ENCODE measurements at places on chromosomes 16 and 17. TPM values are rescaled to one million over a fixed set of nuclear protein-coding genes. Genes with fewer than 3 reads are reported as not detected.

Gene CCL7
- total RNA-seq: not detected

- no peak for DNase-seq
These were observed 5.1 kb upstream of the SUZ12 start for GRCh38 chr17:31931756-31932155.

Gene CNGB1
- total RNA-seq: not detected

Gene GAS2L2
- total RNA-seq: 1.2 TPM

Gene EVPL
- not detected for total RNA-seq

DNA sequence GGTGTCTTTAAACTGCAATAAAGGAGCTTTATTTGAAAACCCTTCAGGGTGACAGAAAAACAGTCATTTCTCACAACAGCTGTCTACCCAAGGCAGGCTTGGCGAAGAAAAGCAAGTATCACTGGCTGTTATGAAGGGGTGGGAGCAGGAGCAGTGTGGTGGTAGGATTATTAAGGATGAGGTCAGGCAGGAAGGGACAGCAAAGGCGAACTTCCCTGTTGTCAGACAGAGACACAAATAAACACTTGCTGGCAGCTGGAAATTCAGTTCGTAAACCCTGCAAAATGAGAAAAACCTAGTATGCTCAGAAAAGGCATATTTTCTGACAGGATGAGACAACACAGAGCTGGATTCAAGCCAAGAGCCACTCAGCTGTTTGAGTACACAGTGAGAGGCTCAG, 416.3 kb upstream of the CDH5 start:
- no peak for DNase-seq

GRCh38 chr16:54107583-54108202, 178.9 kb downstream of the IRX3 start:
- no peak for DNase-seq

Gene KRTAP3-2
- total RNA-seq: not detected

Gene FOXC2
- total RNA-seq: 9.3 TPM

Gene KRTAP4-4
- total RNA-seq: not detected

DNA sequence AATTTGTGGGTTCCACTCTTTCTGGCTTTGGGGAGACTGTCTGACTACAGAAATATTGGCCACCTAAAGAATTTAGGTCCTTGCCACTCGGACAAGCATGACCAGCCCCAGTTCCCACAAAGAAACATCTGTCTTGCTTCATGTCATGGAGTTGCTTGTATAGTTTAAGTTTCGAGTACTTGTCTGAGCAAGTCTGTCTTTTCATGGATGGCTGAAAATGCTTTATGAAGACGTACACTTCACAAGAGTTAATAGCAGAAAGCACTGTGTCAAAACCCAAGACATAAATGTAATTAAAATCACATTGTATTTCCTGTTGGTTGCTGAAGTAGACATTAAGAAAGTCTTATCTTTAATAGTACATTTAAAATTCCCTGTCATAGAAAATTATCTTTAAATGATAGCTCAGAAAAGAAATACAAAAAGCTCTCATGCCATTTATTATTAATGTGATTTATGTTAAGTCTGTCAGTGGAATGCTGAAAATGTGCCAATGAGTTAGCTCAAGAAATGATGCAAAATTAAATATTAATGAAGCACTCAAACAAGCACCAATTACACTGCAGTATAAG, 29.8 kb upstream of the XYLT2 start:
- no peak for DNase-seq

DNA sequence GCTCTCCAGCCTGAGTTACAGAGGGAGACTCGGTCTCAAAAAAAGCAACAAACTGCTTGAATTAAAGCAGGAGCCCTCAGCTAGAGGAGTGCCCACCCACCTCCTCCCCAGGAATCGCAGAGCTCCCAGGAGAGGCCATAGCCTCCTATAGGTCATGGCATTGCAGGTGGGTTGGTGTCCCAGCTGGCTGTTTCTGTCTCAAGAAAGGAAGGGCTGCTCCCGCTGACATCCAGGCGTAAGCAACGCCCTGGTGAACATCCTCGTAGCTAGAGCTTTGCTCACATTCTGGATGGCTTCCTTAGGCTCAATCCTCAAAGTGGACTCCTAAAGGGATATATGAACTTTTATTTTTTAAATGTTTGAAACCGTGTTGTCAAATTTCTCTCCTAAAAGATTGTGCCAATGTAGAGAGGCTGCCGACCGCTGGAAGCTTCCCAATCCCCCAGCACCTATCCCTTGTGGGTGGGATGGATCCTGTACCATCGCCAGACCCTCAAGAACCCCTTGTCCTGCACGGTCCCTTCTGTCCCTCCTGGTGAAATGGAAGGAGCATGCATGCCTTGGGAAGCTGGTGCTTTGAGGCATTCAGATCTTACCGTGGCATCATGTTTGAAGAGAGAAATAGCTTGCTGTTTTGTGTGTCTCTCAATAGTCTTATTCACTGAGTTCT, 5.9 kb downstream of the NLRC5 start:
- DNase-seq: no peak

GRCh38 chr17:76987486-76988093, 119.4 kb downstream of the MGAT5B start:
- DNase-seq: no peak

DNA sequence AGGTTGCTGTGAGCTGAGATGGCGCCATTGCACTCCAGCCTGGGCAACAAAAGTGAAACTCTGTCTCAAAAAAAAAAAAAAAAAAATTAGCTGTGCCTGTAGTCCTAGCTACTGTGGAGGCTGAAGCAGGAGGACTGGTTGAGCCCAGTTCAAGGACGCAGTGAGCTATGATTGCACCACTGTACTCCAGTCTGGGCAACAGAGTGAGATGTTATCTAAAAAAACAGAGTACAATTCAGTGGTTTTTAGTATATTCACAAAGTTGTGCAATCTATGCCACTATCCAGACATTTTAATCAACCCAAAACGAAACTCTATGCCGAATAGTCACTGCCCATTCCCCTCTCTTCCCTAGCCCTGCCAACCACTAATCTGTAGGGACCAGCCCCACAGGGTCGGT, 25.1 kb downstream of the C16orf54 start:
- no peak for DNase-seq

DNA sequence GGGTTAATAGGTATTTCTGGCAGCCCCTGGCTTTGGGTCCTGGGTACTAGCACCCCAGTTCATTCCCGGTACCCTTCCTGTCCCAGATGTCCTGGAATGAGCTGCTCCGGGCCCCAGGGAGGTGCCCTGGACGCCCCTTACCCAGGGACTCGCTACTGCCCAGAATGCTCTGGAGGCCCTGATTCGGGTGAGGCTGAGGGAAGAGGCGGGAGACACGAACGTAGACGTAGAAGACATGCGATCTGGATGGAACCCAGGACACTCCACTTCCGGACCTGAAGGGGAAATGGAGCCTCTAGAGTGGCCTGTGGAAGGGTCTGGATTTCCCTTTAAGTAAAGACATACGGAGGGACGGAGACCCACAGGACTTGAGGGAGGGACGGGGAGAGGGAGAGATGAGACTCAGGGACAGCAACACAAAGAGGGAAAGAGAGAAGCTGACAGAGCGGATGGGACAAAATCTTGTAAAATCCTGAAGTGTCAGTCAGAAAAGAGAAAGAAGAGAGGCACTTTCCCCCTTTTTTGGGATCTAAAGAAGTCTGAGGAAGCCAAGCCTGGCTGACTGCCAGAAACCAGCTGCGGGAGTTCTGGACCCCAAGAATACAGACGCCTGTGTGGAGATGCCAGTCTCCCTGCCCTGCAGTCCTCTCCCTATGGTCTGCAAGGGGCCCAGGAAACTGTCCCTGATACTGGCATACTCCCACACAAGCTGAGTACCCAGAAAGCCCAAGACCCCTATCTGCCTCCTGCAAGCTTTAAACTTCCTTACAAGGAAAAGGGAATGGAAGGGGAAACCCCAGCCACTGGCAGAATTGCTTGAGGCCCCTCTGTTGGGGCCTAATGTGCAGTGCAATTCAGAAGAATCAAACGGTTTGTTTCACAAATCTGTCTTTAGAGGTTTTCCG, 1.0 kb upstream of the HOXB13 start:
- DNase-seq: no peak

DNA sequence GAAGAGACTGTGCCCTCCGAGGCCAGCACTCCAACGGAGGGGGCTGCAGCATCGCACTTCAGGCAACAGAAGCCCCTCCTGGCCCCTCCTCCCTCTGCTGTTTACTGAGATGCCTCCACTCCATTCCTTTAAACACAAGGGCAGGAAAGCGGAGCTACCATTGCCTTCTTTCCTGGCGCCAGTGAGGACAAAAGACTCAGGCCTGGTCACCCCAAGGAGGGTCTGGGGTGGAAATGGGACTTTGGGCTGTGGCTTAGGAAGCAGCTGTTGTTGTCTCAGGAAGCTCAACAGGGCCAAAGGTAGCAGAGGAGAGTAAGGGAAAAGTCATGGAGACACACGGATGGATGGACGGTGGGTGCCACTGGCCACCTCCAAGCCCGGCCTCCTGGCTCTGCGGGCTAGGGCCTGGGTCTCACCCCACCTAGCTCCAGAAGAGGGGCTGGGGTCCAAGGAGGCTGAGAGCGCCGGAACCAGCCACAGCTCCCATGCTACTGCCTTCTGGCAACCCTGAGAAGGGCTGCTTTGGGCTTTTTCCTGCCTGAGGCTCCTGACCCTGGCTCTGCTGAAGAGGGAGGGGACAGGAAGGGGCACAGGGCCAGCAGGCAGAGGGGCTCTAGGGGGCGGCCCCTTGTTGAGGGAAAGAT, 11.1 kb downstream of the CD300LG start:
- DNase-seq: no peak

- no peak for DNase-seq
These were observed 29.3 kb downstream of the KIFC3 start for GRCh38 chr16:57773019-57773418.

Gene THAP11
- 47.1 TPM for total RNA-seq

Gene TEKT1
- not detected for total RNA-seq

DNA sequence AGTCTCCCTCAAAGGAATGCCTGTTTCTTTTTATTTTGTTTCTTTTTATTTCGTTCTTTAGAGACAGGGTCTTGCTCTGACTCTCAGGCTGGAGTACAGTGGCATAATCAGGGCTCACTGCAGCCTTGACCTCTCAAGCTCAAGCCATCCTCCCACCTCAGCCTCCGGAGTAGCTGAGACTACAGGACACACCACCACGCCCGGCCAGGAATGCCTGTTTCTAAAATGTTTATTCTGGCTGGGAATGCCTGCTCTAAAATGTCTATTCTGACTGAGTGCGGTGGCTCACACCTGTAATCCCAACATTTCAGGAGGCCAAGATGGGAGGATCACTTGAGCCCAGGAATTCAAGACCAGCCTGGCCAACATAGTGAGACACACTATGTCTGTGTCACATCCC, 2.5 kb upstream of the MMP28 start:
- DNase-seq: no peak

- no peak for DNase-seq
These were observed 2.7 kb upstream of the SUPT4H1 start for GRCh38 chr17:58354541-58355216.

GRCh38 chr16:29916979-29917378, 9.0 kb downstream of the KCTD13 start:
- DNase-seq: no peak

Gene DOC2A
- total RNA-seq: 0.84 TPM

DNA sequence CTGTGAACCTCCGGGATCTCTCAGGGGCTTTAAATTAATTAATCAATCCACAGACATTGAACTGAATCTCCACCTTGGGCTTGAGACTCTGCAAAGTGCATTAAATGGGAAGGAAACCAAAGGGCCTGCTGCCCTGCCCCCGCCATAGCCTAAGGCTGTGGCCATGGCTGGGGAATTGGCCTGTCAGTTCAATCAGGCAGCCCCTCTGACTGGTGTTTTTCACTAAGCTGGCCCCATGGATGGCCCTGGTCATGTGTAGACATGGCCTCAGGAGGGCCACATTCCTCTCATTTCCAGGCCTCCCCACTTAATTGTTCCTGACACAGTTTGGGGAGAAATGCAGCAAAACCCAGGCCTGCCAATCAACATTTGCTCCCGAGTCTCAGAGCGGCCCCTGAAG, 499.8 kb downstream of the WWOX start:
- no peak for DNase-seq
